ENCODE measurements at places on chromosomes 16 and 17.

- DNase-seq: no peak
These were observed 33.9 kb downstream of the MYH11 start for GRCh38 chr16:15822957-15823356.

GRCh38 chr16:11611871-11612664 is 25.3 kb upstream of the LITAF start:
- DNase-seq: no peak

DNA sequence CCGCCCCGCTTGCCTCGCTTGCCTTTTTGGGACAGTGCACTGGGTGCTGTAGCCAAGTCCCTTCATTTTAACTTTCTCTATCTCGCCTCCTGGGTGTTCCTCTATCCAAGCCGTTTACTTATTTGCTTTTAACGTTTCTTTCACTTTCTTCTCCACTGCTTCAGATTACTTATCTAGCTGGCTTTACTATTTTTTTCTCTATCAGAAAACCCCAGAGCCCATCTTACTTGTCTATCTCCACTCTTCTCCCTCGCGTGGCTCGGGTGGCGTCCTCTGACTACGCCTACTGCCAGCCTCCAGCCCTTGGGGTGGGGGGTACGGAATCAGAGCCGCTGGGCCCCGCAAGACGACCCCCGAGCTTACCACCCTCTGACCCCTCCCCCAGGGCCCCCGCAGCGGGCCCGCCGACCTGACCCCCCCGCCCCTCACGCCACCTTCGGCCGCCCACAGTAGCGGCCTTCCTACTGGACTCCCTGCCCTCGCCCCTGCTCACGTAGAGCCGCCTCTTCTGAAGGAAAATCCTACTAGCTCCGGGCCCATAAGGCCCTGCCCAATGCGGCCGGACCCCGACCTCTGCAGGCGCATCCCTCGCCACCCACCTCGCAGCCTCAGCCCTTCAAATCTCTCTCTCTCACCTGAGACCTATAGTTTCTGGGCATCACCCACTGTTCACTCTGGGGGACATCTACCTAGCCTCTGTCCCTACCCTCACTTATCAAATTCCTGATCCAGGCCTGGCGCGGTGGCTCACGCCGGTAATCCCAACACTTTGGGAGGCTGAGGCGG is 1.0 kb upstream of the SLC12A4 start:
- no peak for DNase-seq

DNA sequence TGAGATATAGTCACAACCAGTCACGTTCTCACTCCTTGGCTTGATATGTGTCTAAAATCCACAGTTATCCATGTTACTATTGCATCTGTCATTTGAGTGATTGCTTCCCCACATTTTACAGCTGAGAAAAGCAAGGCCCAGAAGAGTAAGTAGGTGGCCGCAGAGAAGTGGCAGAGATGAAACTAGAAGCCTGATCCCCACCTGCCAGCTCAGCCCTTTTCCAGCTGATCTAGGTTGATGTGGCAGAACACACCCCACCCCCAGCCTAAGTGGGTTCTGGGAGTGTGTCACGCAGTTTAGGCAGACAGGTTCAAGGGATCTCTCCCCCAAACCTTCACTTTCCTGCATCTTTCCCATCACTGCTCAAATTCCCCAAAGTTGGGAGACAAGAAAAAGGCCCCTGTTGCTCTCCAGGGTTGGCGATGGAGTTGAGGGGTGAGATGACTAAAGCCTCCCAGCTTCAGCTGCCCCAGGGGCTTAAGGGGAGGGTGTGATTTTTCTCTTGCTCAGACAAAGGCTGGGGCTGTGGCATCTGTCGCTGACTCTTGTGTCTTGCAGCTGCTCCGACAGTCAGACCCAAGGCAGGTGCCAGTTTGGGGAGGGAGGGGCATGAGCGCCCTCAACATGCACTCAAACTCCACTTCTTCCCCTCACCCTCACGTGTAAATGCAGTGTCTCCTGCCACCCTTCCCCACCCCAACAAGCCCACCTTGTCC is 48.9 kb upstream of the LHX1 start:
- no peak for DNase-seq

DNA sequence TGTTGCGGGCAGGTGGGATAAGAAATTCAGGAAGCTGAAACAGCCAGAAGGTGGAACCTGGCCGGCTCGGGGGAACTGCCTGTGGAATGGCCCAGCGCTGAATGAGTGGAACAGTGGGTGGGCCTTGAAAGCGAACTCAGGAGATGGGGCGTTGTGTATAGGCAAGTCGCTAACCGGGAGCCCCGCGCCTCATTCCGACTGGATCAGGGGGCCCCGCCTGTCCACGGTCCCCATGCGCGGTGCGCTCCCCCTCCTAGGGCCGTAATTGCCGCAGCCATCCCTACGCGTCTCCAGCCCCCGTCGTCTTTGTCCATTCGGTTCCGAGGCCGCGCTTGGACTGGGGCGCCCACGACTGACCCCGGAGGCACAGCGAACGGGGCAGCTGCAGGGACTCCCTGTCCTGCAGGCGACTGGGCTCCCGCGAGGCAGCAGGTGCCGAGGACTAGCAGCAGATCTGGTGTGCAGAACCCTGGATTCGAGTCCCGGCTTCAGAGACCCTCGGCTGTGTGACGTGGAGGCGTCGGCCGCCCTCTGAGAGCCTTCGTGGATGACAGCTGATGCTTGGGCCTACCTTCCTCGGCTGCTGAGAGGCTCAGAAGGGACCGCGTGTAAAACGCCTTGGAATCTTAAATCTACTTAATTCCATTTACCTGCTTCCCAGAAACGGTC is 10.9 kb upstream of the CA4 start:
- DNase-seq: no peak

DNA sequence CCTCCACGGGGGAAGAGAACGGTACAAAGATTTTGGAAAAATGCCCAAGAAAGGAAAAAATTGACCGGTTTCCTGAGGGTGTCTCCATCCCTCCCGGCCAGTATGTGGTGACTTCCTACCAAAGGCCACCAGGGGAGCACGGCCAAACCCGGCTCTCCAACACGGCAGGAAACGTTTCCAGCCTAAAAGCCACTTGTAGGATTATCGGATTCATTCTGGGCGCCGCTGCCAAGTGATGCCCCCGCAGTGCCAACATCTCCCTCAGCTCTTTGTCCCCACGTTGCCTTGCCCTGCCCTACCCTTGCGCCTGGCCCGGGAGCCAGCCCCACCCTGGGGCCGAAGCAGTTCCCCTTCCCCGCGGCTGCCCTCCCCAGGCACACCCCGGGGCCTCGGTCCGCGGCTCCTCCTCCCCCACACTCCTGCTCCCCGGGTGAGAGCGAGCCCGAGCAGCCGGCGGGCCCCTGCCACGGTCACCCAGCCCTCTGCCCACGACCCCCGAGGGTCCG is 688 bp downstream of the CRK start:
- DNase-seq: no peak

DNA sequence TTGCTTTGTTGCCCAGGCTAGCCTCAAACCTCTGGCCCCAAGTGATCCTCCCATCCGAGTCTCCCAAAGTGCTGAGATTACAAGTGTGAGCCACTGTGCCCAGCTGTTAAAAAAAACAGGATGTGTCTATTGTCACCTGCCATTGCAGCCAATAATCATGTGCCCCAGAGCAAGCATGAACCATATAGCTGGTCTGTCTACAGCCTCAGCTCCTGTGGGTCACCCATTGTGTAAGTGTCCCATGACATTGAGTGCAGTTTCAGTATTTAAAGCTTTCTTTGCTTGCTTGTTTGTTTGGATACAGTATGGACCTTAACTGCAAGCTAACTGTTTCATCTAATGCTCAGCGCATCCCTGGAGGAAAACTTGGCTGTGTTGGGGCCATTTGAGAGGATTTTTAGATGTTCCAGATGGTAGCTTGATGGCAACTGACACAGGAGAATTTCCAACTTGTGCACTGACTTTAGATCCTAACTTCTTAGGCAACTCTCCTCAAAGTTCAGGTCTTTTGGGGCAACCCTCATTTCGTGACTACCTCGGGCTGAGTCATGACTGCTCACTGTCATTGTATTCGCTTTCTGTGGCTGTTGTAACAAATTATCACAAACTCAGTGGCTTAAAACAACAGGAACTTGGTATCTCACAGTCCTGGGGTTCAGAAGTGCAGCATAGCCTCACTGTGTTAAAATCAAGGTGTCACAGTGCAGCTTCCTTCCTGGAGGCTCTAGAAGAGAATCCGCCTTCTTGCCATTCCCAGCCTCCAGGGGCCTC is 30.3 kb upstream of the ADORA2B start:
- DNase-seq: no peak

- DNase-seq: no peak
These were observed at the start of gene FMNL1 for GRCh38 chr17:45221081-45222013. FMNL1 (plus strand) TSS chr17:45221885; CDS start chr17:45222125, 240 bp downstream.

DNA sequence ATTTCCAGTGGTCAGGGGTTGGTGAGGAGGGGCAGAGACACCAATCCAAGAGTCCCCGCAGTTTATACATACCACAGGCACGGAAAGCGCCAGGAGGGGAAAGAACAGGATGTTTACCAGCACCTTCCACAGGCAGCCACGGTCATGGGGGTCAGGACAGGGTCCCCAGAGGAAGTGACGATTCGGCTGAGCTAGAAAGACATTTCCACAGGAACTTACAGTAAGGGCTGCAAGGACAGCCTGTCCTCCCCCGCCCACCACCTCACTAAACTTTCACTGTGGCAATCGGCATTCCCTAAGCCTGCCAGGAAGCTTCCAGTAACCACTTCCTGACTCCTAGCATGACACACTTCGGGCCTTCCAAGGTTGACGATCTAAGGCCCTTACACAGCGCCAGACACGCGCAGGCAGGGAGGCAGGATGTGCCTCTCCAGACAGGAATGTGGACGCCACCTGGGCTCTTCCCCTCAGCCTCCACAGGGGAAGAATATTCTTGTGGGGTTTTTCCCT is 1.2 kb upstream of the MT2A start:
- DNase-seq: no peak

DNA sequence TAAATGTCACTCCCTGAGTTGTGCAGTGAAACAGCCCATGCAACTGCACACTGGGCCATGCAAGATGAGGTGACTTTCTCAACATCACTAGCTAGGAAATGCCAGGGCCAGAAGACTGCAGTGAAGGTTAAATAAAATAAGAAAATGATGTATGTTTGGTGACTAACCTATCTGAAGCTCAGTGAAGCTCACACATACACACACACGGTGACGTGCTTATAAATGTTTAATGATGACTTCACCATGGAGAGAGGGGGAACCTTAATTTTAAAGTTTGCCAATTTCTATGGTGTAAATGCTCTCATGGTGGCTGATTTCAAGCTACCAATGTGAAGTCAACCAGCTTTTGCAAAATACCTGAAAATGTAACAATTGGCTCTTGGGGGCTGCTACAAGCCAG is 166.4 kb downstream of the MAF start:
- DNase-seq: no peak

DNA sequence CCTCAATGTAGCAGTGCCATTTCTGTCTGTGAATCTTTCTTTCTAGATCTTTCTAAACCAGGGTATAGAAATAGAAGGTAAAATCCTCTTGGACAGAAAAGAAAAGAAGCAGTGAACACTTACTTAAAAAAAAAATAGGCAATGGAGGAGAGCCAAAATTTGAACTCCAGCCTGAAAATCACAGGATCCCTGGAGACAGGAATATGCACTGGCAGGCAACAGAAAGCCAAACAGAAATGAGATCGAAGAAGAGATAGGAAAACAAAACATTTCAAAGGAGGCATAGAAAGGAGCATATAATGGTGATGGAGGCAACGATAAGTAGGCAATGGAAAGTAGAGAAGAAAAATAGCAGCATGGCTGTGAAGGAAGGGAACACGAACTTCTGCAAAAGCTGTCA is 253.7 kb upstream of the HSBP1 start:
- DNase-seq: no peak

- DNase-seq: no peak
These were observed 33.3 kb downstream of the HELZ start for GRCh38 chr17:67211742-67212141.

- DNase-seq: no peak
These were observed 11.1 kb downstream of the ITFG1 start for GRCh38 chr16:47449788-47450187.

DNA sequence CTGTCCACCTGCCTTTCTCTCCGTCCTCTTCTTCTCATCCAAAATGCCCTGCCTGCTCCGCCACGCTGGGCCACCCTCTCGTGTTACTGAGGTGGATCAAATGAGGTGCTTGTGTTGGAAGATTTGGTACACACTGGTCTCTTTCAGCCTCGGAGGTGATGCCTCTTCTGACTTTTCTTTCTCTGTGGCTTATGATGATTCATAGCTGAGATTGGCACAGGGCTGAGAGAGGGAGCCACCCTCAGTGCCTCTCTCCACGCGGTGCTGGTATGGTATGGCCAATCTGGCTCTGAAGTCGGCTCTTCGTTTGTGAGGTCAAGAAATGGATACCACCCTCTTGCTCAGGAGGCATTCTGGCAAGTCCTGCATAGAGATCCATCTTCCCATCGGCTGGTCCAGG is 82.4 kb downstream of the PLCG2 start:
- no peak for DNase-seq

DNA sequence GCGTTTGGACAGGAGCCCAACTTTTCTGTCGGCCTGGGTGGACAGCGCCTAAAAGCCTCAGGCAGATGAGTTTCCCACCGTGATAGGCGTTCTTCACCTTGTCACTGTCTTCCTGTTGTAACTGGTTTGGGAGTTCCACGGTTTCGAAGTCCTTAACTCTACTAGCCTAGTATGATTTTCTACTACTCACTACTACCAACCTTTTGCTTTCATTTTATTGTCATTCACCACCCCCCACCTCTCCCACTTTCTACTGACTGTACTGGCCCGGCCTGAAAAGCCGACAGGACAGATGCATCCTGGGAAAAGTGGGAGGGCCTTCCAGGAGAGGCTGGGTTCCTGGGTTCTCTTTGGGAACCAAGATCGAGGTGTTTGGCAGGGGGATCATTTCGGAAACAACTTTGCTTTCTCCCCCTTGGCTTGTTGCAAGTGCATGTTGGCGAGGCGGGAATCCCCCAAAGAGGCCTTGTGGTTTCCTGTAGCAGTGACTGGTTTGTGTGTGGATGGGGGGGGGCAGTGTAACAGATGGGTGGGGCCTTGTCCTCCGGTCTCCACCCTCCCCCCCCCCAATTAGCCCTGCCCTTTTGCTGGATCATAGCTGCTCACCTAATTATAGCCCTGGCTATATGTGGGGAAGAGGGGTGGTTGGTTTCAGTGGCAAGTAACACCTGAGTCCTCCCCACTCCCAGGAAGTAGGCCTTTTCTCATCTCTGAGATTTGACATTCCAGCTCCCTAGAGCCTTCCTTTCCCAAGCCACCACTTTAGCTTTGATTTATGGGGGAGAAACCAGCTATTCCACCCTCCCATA is 1.4 kb downstream of the EIF5A start:
- DNase-seq: no peak

- no peak for DNase-seq
These were observed 10.5 kb downstream of the PDZD9 start for GRCh38 chr16:21990381-21990944.

Data from cortex of kidney (tissue), 1 donor.